ENCODE measurements at places on chromosomes 13 and 19. TPM values are rescaled to one million over a fixed set of nuclear protein-coding genes. Genes with fewer than 3 reads are reported as not detected.

C1QTNF9B gene
- 0.27 TPM for total RNA-seq

DNA sequence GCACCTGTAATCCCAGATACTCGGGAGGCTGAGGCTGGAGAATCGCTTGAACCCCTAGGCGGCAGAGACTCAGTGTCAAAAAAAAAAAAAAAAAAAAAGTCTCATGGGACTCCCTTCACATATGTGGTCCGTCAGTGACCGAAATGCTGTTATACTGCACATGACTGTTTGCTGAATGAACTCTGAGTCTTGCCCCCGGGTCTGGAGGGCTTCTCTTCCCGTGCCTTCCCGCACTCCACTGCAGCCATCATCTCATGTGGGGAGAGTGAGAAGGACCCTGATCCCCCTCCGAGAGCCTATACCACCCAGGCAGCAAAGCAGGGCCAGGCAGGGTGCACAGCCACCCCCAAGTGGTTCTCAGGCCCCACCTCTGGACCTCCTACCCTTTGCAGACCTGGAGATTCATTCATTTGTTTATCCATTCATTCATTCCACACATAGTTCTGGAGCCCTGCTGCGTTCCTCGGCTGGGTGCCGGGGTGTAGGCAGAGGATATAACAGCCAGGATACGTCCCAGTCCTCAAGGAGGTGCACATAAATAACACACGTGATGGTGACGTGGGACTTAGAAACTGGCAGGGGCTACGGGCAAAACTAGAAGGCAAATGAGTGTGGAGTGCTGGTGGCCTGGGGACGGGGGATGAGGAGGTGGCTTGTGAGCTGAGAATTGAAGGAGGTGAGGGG, 14.2 kb downstream of the NDUFA11 start:
- DNase-seq = no peak

DNA sequence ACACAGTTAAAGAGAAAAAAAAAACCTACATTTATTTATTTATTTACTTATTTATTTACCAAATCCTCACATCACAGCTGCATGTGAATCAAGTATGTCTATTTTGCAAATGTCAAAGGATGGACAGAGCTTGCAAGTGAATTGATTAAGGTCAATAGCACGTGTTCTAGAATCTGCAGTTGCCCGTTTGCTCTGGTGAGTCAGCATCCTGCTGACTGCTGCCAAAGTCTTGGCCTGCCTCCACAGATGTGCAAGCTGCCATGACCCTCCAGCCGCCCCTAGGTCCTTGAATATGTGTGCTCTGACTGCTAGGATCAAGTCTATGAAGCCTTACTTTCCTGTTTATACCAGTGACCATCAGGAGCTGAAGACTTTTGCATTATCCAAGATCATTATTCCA, 320.6 kb downstream of the GPC5 start:
- DNase-seq = no peak

DNA sequence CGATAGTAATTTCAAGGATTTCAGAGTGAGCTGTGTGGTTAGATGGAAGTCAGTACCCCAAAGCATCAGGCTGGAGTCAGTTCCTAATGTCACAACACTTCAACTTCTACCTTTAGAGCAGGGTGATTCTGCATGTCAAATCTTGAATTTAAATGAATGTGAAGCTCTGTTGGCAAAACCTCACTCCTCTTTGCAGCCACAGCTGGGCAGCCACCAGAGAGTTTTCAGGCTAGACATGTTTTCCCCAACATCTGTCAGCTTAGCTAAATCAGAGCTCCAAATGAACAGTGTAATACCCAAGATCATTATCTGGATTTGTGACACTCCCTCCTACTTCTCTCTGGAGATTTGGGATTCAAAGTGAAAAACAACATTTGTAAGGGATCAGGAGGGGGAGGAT, 33.7 kb upstream of the OLFM4 start:
- no peak for DNase-seq

- DNase-seq = no peak
These were observed 803.6 kb downstream of the DIAPH3 start for GRCh38 chr13:59360108-59360507.

PLIN4 gene
- 6.3 TPM for total RNA-seq

GRCh38 chr19:30335306-30335886, 36.8 kb upstream of the ZNF536 start:
- DNase-seq = no peak

Data from colonic mucosa (tissue), 4 donors.